ENCODE measurements at places on chromosomes 3 and 15. TPM values are rescaled to one million over a fixed set of nuclear protein-coding genes. Genes with fewer than 3 reads are reported as not detected.

GRCh38 chr3:28682121-28682520, 333.5 kb upstream of the AZI2 start:
- no peak for DNase-seq

DNA sequence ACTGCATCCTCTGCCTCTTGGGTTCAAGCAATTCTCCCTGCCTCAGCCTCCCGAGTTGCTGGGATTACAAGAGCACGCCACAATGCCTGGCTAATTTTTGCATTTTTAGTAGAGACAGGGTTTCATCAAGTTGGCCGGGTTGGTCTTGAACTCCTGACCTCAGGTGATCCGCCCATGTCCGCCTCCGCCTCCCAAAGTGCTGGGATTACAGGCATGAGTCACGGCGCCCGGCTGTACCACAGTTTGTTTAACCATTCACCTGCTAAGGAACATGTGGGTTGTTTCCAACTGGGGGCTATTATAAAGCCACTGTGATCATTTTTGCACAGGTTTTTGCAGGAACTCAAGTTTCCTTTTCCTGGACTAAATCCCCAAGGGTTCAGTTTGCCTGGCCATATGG, 123.2 kb upstream of the RAP2B start:
- peak; percentile 58 for DNase-seq

DNA sequence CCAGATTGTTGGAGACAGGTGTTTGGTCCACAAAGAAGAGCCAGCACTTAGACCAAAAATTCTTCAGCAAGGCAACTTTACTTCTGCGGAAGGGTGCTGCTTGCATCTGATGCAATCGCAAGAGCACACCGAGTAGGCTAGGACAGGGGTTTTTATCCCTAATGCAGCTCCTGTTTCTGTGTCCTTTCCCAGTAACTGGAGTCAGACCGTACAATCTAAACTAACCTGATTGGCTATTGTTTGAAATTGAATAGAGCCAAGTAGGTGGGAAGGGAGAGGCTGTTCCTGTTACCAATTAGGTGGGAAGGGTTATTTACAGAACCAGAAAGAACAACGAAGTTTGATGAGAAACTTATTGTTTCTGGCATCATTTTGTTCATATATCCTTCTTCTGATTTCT, 77.6 kb downstream of the CHCHD4 start:
- DNase-seq = no peak

- DNase-seq = no peak
These were observed 42.1 kb downstream of the SEMA3G start for GRCh38 chr3:52402706-52403270.

GRCh38 chr15:26051761-26052675, 188.9 kb upstream of the ATP10A start:
- DNase-seq = peak; percentile 2

DNA sequence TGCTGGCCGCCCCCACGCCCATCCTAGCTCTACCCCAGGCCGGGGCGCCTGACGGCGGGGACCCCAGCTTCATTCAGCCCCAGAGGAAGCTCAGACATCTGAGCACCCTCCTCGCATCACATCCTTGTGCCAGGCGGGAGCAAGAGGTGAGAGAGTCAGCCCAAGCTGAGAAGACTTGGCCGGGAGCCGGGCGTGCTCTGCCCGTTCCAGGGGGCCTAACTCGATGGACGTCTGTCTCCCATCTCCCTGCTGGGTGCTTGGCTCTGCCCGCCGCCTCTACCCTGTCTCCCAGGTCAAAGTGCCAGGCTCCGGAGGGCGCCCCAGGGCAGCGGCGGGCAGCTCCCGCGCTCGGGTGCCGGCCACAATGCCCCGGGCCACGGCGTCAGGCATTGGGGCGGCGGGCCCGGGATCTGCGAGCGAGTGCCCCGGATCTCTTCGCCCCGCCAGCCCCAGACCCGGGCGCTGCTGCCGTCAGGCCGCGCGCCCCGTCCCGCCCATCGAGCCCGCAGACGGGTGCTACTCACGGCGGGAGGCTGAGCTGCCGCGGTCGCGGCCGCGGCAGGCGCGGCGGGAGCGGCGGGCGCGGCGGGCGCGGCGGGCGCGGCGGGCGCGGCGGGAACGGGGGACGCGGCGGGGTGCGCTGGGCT, 388 bp downstream of the DAPK2 start:
- no peak for DNase-seq

Gene NANOGP8
- total RNA-seq = 0.29 TPM

DNA sequence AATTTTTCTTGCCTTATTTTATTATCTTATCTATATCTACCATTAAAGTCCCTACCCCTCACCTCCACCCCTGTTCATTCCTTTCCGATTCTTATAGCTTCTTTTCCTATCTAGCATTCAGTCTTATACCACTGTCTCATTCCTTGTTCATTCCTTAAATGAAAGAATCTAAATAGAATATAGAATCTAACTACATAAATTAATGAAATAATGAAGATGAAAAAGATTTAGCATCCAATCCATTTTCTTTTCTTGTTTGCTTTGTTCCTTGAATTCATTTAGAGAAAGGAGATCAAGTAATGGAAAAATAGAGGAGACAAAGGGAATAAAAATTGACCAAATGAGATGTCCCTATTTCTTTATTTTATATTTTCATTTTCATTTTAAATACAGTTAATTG, 67.2 kb downstream of the OPA1 start:
- no peak for DNase-seq

- no peak for DNase-seq
These were observed 18.6 kb downstream of the TMEM158 start for GRCh38 chr3:45207446-45207845.

Gene KATNBL1
- total RNA-seq = 45.4 TPM

Gene GOLGA6L10
- 0.80 TPM for total RNA-seq

GRCh38 chr15:52784799-52785671, 5.1 kb downstream of the ONECUT1 start:
- no peak for DNase-seq

- DNase-seq = no peak
These were observed 50.3 kb downstream of the PSMD6 start for GRCh38 chr3:63972987-63973386.
